ENCODE measurements at places on chromosomes 3 and 15.

- DNase-seq, result no peak
These were observed 4.1 kb downstream of the SEMA4B start for GRCh38 chr15:90205050-90205848.

DNA sequence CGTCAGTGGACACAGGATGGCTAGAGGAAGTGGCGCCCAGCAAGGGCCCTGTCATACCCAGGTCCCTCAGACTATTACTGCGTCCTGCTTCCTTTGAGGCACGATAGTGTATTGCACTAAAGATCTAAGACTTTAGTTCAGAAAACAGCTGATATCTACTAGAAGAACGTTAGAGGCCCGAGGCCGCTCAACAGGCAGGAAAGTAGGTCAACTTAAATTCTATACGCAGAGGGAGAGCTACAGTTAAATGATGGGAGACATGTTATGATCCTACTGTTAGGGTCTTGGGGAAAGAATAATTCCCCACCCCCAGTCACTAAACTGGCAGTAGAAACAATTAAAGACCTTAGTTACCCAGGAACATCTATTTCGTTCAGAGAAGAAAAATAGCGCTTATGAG is 317.8 kb downstream of the CHST2 start:
- no peak for DNase-seq

DNA sequence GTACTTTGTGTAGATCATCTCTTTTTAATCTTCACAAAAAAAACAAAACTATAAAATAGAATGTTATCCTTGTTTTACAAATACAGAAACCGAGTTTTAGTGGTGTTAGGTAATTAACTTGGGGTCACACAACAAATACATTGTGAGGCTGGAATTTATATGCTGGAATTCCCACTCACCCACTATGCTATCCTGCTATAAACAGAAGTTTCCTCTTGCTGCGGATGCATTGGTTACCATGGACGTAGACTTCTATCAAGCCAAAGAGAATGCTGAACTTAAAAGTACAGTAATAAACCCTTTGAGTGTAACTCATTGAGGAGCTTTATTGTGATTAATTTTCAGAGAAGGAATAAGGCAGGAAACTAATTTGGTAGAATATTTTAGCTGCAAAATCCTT is 9.2 kb downstream of the SNAP23 start:
- DNase-seq, result no peak

DNA sequence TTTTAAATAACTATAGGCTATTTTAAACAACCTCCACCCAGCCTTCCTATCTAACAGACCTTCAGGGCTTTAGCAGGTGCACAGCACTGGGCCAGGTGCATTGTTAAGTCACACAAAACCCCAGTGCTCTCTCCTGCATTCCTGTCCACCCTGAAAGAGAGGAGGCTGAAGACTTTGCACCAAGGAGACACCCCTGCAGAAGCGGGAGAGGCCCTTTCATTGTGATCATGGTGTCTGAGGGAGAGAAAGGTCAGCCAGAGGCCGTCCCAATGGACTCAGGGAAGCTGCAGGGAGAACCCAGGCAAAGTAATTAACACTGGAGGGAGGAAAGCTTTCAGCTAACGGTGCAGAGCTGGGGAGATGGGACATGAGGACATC is 5.2 kb downstream of the LRIG1 start:
- no peak for DNase-seq

DNA sequence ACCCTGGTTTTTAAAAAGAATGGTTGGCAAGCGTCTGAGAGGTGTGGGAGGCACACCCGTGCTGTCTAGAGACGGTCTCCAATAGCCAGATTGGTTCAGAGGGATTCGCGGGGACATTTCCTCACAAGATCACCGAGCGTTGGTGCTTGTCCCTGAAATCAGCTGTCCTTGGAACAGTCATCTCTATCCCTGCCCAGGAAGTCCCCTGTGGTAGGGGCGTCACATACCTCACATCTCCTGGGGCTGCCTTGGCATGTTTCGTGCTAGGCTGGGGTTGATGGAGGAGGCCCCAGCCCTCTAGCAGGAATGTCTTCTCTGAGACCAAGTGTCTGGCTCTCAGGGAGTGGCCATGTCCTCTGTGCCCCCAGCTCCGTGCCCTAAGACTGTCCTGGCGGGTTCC is 6.8 kb downstream of the FBLN2 start:
- DNase-seq, result no peak

DNA sequence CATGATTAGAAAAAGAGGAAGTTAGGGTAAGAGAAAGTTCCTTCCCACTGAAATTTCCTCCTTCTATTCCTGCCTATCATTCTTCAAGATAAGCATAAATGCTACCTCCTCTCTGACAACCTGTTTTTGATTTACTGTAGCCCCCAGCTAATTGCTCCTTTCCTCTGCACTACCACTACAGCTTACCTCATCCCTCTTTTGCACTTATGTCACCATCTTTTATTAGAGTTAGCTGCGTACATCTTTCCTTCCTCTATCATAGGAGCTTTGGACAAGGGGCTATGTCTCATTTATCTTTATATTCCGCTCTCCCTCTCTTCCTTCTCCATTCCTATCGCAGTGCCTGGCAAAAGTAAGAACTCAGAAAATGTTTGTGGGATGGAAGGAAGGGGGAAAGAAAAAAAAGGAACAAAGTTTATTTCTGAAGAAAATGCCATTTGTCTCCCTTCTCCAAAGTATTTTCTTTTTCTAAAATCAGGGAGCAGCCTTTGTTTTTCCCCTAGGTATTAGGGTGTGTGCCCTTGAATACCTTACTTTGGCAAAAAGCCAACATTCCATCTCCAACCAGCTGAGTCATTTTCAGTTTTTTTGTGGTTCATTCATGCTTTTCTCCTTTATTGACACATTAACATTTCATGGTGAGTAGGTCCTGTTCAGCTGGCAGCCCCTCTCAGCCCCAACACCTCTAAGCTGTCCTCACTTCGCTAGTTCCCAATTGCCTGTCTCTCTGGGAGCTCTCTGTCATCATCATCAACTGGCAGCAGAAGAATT is 87.6 kb upstream of the SOX2 start:
- DNase-seq, result no peak

DNA sequence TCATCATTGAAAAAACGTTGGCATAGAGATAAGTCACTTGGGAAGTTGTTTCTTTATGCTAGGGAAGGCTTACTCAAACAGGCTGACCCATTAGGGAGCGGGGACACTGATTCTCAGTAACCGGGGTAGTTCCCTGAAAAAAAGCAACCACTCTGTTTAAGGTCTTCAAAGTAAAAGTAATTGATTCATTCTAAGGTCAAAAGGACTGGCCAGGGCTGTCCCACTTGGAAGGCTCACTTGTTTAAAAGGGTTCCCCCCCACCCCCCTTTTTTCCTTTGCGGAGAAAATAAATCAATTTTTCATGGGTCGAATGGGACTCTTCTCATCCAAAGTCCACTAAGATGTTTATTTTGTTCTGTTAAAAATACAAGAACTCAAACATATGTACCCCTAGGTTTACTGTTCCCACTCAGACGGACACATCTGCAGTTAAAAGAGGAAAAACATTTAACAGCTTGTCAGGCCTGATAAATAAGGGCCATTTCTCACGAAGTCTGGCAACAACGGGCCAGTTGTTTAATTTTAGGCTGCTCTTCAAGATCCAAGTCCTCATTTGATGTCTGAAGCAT is 53.0 kb downstream of the ARHGEF3 start:
- DNase-seq, result no peak

- DNase-seq, result no peak
These were observed 19.7 kb downstream of the PLD1 start for GRCh38 chr3:171790574-171790897.

- DNase-seq, result no peak
These were observed 31.7 kb downstream of the BOC start for GRCh38 chr3:113243071-113243470.

GRCh38 chr15:33675246-33675645 is 293.1 kb upstream of the CHRM5 start:
- DNase-seq, result no peak

DNA sequence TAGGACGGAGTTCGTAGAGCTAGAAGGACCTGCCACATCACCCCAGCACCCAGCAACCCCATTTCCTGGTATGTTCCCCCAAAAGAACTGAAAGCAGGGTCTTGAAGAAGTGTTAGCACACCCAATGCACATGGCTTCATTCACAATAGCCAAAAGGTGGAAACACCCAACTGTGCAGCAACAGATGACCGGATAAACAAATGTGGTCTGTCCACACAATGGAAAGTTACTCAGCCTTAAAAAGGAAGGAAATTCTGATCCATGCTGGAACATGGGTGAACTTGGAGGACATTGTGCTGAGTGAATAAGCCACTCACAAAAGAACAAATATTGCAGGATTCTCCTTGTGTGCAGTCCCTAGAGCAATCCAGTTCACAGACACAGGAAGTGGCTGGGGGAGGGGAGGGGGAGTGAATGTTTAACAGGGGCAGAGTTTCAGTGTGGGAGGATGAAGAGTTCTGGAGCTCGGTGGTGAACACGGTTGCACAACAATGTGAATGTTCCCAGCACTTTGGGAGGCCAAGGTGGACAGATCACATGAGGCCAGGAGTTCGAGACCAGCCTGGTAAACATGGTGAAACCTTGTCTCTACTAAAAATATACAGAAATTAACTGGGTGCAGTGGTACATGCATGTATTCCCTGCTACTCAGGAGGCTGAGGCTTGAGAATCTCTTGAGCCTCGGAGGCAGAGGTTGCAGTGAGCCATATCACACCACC is 157.5 kb downstream of the NUP210 start:
- no peak for DNase-seq

DNA sequence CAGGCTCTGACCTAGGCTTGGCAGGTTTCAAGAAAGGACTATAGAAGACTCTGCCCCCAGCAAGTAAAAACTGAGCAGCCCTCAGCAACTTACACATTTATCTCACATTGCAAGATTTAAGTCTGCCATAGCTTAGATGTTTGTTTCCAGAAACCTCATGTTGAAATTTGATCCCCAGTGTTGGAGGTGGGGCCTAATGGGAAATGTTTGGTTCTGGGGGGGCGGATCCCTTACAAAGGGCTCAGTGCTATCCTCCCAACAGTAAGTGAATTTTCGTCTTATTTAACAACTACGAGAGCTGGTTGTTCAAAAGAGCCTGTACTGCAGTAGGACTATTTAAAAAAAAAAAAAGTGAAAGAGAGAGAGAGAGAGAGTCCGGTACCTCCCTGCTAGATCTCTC is 125.2 kb upstream of the PROK2 start:
- DNase-seq, result no peak

DNA sequence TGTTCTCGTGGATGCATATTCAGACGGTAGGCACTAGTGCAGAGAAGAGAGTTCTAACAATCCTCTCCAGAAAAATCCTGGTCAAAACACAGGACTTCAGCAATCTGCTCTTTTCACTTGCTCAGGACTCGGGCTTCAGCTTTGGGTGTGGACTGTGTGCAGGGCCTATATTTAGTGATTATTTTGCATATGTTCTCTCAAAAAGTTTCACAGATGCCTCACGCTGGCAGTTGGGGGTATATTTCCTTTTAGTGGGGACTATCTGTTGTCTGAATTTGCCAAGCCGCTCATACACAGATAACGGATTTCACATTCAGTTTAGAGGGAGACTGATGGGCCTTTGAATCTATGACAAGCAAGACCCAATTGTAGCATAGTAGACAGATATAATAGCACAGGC is 54.4 kb upstream of the LRRN1 start:
- no peak for DNase-seq

GRCh38 chr15:43277231-43277823 is 10.6 kb upstream of the TGM5 start:
- DNase-seq, result no peak

GRCh38 chr3:177361081-177361938 is 164.0 kb upstream of the TBL1XR1 start:
- no peak for DNase-seq

DNA sequence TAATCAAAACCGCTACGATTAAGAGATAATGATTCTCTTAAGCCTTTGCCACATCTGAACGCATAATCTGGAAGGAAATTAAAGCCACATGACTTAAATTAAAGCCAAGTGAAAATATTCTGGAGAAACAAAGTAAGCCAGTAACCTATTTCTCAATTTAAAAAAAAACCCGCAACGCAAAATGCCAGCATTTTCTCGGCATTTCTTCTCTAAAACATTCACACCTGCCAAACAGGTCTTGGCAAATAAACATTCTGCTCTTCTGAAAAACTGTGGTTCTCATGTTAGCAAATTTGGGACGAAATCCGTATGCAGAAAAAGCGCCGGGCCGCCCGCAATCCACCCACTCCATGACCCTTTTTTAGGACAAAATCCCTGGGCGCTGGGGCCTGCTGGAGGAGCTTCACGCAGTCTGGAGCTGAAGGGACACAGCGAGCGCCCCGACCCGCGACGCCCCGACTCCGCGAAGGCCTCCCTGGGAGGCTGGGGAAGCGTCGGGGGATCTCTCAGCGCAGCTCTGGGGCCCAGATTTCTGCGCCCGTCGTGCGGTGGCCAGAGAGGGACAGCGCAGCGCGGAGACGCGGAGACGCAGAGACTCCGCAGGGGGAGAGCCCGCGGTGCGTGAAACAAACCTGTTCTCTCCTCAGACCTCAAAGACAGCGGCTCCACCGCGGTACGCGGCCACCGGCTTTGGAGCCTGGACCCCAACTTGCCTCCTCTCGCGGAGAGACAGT is 471 bp downstream of the NKIRAS1 start:
- DNase-seq, result no peak

- DNase-seq, result no peak
These were observed 83.1 kb upstream of the TP63 start for GRCh38 chr3:189548053-189548452.

- DNase-seq, result no peak
These were observed 372.5 kb downstream of the NLGN1 start for GRCh38 chr3:173770011-173770410.

GRCh38 chr15:99702895-99703602 is 30.2 kb downstream of the LYSMD4 start:
- no peak for DNase-seq

DNA sequence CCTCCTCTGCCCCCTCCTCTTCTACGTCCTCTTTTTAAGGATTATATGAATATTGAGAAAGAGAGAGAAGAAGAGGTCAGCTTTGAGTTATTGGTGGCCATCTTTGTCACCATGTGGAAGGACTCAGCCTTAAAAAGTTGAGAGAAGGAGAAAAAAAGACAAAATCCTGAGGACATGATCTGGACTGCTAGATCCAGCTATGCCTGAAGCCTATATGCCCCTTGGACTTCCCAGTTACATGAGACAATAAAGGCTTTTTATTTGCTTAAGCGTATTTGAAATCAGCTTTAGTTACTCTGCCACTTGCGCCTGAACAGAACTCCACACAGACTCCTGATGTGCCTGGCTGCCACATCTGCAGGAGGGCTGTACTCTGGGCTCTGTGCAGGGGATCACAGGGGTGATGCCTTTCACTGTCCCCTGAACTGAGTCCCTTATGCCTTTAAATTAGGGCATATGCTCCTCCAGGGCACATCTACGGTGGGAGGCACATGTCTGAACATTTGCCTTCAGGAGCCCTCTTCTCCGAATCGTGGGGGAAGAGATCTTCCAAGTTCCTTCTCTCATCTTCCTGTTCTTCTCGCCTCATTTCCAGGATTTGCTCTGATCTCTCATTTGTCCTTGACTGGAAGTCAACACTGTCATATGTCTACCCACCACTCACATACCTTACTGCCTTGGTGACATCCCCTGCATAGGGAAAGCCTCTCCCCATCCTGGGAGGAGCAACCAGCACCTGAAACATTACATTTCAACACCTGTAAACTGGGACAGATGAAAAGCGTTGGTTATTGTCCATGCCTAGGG is 14.0 kb upstream of the PLA2G4E start:
- no peak for DNase-seq

GRCh38 chr3:44506961-44507360 is 29.5 kb upstream of the ZNF445 start:
- no peak for DNase-seq

- no peak for DNase-seq
These were observed at the start of gene DLL4 for GRCh38 chr15:40928821-40929659. DLL4 (plus strand) TSS chr15:40929340; CDS start chr15:40929669, 329 bp downstream.

Data from epithelial cell of prostate (primary cell).